H1 (cell line): ENCODE measurements at places on chromosomes 12 and 14. TPM values are rescaled to one million over a fixed set of nuclear protein-coding genes. Genes with fewer than 3 reads are reported as not detected.

The ARG2 gene
- 49.0 and 49.9 TPM in 2 replicates for total RNA-seq

The NUAK1 gene
- 18.2 and 18.9 TPM in 2 replicates for total RNA-seq

The FGF6 gene
- not detected in 2 replicates for total RNA-seq

The NRIP2 gene
- not detected in 2 replicates for total RNA-seq

The APAF1 gene
- total RNA-seq, result 21.0 and 22.6 TPM in 2 replicates

DNA sequence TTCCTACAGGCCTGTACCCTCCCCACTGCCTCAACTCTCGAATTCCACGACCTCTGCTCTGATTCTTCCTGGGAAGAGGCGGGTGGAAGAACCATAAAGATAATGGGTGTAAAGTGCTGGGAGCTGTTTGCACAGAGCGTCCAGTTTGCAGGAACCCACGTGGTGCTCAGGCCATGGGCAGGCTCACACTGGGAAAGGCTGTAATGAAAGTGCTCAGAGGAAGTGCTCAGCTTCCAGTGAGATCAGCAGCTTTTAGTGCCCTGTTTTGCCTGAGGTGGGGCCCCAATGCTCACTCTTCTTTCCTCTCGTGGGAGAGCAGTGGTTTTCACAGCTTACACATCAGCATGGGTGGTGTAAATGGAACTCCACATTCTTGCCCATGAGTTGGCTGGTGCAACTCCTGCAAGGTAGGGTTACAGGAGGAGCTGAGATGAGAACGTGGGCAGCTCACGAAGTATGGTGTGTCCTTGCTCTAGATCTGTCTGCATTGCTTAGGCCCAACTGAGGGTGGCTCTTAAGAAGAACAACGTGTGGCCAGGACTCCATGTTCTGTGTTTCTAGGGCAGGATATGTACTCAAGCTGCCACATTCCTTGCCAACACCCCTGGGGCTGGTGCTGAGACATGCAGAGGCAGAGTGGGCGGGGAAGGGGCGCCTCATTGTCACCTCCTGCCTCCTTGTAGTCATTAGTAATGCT is 2.9 kb downstream of the TMEM63C start:
- H3K4me1 ChIP-seq, result peaks cover 14% of the 10 kb centered on the region
- DNase-seq, result no peak
- no peaks in the 10 kb centered on the region for H3K36me3 ChIP-seq

- DNase-seq, result no peak
- H3K27ac ChIP-seq, result no peak overlapping the region
- no peak overlapping the region for H3K4me3 ChIP-seq
Observed at GRCh38 chr14:22791301-22791700, 23.9 kb downstream of the SLC7A7 start.

GRCh38 chr12:128326406-128326805 is 59.4 kb downstream of the TMEM132C start:
- no peak overlapping the region for H3K4me3 ChIP-seq
- 0 out of 2 replicates have a peak, but pooled peaks cover 2% of the 10 kb centered on the region for H3K27me3 ChIP-seq
- DNase-seq, result no peak
- no peaks in the 10 kb centered on the region for H3K4me1 ChIP-seq
- H3K27ac ChIP-seq, result no peak overlapping the region
- no peaks in the 10 kb centered on the region for H3K36me3 ChIP-seq

GRCh38 chr14:101851736-101852405 is 90.4 kb downstream of the PPP2R5C start:
- H3K4me1 ChIP-seq, result no peaks in the 10 kb centered on the region
- DNase-seq, result no peak
- no peaks in the 10 kb centered on the region for H3K27me3 ChIP-seq
- no peak overlapping the region for H3K4me3 ChIP-seq

- H3K4me1 ChIP-seq, result peaks cover 22% of the 10 kb centered on the region; the same call in 1 of the 2 replicates
- no peak overlapping the region for H3K4me3 ChIP-seq
- H3K36me3 ChIP-seq, result no peaks in the 10 kb centered on the region
Observed at GRCh38 chr14:94025720-94026119, 420 bp upstream of the OTUB2 start.

GRCh38 chr12:24955853-24956252 is 7.0 kb upstream of the BCAT1 start:
- no peak for DNase-seq
- peaks cover 6% of the 10 kb centered on the region; the same call in 1 of the 2 replicates for H3K4me1 ChIP-seq
- no peaks in the 10 kb centered on the region for H3K27me3 ChIP-seq
- no peaks in the 10 kb centered on the region for H3K36me3 ChIP-seq
- H3K27ac ChIP-seq, result no peak overlapping the region
- no peak overlapping the region for H3K4me3 ChIP-seq

- H3K4me1 ChIP-seq, result no peaks in the 10 kb centered on the region
Observed at GRCh38 chr12:84757978-84758377, 154.6 kb downstream of the SLC6A15 start.

GRCh38 chr14:93295541-93296220 is 37.2 kb downstream of the BTBD7 start:
- no peak overlapping the region for H3K4me3 ChIP-seq
- peaks cover 4% of the 10 kb centered on the region for H3K36me3 ChIP-seq
- H3K4me1 ChIP-seq, result no peaks in the 10 kb centered on the region; the same call in 1 of the 2 replicates
- no peak for DNase-seq
- no peaks in the 10 kb centered on the region for H3K27me3 ChIP-seq
- no peak overlapping the region for H3K27ac ChIP-seq

- no peak overlapping the region for H3K4me3 ChIP-seq
- H3K27me3 ChIP-seq, result no peaks in the 10 kb centered on the region
- no peaks in the 10 kb centered on the region for H3K4me1 ChIP-seq
- no peaks in the 10 kb centered on the region; the same call in 1 of the 2 replicates for H3K36me3 ChIP-seq
- H3K27ac ChIP-seq, result no peak overlapping the region
- DNase-seq, result no peak
Observed at GRCh38 chr12:121781998-121782979, 11.2 kb downstream of the RHOF start.

GRCh38 chr12:114747012-114747858 is 63.3 kb upstream of the TBX3 start:
- peaks cover 12% of the 10 kb centered on the region for H3K4me1 ChIP-seq
- H3K36me3 ChIP-seq, result no peaks in the 10 kb centered on the region
- H3K4me3 ChIP-seq, result no peak overlapping the region
- no peak for DNase-seq

GRCh38 chr14:102917056-102917385 is 5.4 kb upstream of the AMN start:
- H3K27ac ChIP-seq, result no peak overlapping the region
- peaks cover 2% of the 10 kb centered on the region; the same call in 1 of the 2 replicates for H3K27me3 ChIP-seq
- H3K4me3 ChIP-seq, result no peak overlapping the region
- H3K36me3 ChIP-seq, result no peaks in the 10 kb centered on the region
- DNase-seq, result no peak

DNA sequence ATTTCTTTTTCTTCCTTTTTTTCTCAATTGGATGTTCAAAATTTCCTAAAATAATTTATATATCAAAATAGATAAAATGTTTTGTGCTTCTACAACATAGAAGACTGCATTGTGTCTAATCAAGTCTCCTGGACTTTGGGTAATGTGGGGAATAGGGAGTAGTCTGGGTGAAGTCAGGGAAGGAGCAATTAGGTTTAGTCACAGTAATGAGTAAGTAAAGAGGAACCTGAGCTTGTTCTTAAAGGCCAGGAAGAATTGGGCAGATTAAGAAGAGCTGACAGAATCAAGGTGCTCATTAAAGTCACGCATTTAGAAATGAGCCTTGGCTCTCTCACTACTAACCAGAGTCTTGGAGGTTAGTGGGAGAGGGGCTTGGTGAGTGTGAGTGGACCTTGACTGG is 233.3 kb upstream of the SSTR1 start:
- H3K27ac ChIP-seq, result no peak overlapping the region
- H3K4me3 ChIP-seq, result no peak overlapping the region
- no peaks in the 10 kb centered on the region for H3K4me1 ChIP-seq

DNA sequence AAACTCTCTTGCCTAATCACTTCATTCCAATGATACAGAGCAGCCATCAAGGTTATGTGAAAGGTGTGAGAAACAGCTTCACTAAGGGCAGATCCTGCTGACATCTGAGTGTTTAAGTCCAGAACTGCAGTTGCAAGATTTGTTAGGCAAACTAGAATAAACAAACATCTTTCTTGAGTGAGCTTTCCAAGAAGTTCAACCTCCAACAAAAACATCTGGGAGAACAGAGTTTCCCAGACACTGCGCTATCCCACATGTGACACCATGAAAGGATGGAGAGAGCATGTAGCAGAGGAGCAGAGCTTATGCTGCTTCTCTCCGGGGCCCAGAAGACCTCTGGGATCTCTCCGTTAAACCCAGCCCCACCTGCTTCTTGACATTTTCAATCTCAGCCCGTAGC is 5.6 kb downstream of the KRT76 start:
- no peaks in the 10 kb centered on the region for H3K4me1 ChIP-seq
- no peaks in the 10 kb centered on the region for H3K27me3 ChIP-seq
- DNase-seq, result no peak

DNA sequence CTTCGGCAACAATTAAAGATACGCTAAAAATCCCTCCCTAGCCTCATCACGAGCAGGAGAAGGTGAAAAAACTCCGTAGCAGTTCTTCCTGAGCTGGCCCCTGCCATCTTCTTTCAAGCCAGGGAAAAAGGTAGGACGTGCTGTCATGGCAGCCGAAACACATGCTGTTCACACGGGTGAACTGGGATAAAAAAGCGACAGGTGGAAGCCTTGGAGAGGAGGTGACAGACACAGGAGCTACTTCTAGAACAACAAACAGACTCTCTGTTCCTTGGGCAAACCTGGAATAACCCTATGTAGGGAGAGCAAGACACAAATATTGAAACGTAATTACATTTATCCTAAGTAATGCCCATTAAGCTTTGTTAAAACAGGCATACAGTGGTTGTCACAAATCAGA is 81.3 kb downstream of the KCNK10 start:
- H3K27ac ChIP-seq, result no peak overlapping the region
- no peaks in the 10 kb centered on the region; the same call in 1 of the 2 replicates for H3K4me1 ChIP-seq
- no peaks in the 10 kb centered on the region for H3K27me3 ChIP-seq
- no peaks in the 10 kb centered on the region for H3K36me3 ChIP-seq

DNA sequence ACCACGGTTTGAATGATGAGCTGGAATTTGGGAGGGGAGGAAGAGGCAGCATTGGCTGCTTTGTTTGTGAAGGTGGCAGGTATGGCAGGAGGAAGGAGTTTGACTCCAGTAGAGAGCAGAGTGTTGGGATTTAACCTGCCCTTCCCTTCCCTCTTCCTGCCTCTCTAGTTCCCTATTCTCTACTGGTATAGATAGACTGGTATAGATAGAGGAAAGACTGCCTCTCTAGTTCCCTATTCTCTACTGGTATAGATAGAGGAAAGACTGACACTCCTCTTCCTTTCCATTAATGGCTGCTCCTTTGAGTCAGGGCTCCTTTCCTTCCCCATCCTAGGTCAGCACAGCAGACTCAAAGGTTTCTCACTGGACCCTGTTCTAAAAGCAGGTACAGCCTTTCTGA is 8.4 kb upstream of the SYCP3 start:
- H3K4me1 ChIP-seq, result peaks cover 3% of the 10 kb centered on the region; the same call in 1 of the 2 replicates
- no peaks in the 10 kb centered on the region for H3K27me3 ChIP-seq
- peaks cover 31% of the 10 kb centered on the region for H3K36me3 ChIP-seq
- no peak for DNase-seq
